ENCODE measurements at places on chromosomes 11 and 22.

- ATAC-seq = peak; percentile 4
Measured at GRCh38 chr11:66337103-66337899, 1.1 kb upstream of the RIN1 start.

- ATAC-seq = no peak
Measured at GRCh38 chr22:28907311-28908008, 24.1 kb downstream of the ZNRF3 start.

GRCh38 chr11:45684440-45684839 lies 19.0 kb upstream of the CHST1 start:
- no peak for ATAC-seq

DNA sequence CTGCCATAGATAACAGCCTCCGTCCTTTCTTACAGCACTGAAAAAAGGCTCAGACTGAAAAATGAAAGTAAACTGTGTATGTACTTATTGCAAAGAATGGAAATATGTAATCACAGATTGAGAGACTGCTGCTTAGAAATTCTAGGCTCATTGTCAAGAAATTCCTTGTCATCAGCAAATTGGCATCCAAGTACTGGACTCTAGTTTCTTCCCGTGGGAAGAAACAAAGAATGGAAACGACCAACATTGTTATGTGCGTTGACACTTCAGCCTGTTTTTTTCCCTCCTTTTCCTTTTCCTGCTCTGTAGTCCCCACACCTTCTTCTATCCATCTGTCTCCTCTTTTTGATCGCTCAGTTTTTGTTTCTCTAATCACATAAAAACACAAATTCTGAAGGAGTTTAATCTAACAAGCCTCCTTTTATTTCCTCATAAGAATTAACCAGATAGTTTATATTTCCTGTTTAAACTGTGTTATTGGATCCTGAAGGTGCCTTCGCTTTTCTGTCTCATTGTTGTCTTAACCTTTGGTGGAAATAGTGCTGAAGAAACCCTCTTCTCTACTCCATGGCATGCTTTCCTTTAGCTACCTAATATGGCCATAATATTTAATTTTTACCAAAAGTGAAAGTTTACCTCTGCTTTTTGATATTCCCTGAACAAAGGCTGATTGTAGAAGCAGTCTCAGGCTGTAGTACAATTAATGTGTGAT lies 20.0 kb upstream of the CASP12 start:
- ATAC-seq = peak; percentile 63

DNA sequence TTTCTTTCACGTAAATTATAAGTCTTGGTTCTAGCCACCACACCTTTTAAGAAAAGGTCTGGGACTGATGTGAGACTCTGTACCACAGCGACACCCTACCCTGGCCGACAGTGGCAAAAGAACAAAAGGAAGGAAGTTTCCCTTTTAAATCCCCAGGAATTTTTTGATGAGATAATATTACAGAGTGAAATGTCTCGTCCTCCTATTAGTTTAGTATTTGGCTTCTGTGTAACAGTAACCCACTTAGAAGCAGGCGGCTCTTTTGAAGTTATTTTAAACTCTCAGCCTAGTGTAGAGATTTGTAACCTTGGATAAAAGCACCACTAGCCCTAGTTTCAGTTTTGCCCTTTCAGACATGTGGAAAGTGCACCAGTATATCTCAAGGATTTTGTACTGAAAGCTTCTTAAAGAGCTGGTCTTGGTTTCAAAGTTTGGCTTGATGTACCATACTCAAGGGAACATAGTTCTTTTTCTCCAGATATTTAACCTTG lies 84.1 kb downstream of the C22orf31 start:
- ATAC-seq = peak; percentile 31

DNA sequence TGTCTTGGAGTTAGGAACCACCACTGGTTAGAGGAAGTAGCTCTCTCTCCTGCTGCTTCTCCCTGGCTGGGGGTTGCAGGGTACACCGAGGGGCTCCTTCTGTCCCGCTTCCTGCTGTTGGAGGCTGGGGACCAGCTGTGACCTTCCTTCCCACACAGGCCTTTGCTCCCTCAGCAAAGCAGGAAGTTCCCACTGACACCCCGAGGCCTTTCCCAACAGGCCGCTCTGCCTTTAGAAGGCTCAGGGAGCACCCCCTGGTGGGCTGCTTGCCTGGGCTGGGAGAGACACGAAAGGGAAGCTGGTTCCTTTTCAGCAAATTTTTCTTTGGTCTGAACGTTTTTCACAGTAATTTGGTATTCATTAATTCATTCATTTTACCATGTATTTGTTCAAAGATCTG lies 527.9 kb upstream of the B3GAT1 start:
- ATAC-seq = no peak

DNA sequence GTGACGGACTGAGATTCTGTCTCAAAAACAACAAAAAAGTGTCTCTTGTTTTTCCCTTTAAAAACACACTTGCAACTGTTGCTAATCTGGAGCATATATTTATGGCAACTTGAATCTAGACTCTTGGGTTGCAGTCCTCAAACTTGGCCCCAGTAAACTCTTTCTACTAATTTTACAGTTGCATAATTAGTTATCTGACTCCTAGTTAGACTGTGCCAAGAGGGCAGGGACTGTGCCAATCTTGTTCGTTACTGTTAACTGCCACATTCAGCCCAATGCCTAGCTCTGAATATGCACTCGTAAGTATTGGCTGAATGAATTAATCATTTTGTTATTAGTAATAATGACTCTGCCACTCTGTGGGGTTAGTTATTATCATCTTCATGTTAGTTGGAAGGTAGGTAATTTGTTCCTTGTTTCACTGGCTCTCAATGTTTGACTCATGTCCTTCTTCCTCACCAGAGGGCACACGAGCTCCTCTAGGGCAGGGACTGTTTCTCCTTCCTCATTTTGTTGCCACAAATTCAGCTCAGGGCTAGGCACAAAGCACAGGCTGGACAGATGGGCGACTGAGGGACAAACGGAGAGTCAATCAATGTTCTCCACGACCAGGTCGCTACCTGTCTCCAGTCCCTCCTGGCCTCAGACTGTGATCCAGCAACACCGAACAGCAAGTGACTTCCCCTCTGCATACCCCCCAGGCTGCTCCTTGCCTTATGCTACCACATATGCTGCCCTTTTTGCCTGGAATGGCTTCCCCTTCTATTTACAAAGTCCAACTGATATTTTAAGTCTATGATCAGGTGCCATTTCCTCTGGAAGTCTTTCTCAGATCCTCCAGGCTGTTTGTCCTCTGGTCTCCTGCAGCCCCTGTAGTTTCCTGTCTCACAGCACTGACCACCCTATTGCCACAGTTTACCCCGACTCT lies 9.0 kb downstream of the CLPB start:
- ATAC-seq = no peak

DNA sequence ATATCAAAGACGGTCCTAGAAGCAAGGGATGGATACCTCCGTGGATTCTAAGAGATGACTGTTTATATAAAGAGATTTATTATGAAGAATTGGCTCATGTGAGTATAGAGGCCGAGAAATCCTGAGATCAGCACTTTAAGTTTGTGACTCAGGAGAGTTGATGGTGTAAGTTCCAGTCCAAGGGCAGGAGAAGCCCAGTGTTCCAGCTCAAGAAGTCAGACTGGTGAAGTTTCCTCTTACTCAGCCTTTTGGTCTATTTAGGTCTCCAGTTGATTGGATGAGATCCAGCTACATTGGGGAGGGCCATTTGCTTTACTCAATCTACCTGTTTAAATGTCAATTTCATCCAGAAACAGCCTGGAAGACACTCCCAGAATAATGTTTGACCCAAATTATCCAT lies 45.1 kb downstream of the TSPAN18 start:
- no peak for ATAC-seq

GRCh38 chr11:34027516-34028408 lies 23.8 kb upstream of the CAPRIN1 start:
- no peak for ATAC-seq

- no peak for ATAC-seq
Measured at GRCh38 chr11:101428918-101429317, 154.9 kb downstream of the TRPC6 start.

DNA sequence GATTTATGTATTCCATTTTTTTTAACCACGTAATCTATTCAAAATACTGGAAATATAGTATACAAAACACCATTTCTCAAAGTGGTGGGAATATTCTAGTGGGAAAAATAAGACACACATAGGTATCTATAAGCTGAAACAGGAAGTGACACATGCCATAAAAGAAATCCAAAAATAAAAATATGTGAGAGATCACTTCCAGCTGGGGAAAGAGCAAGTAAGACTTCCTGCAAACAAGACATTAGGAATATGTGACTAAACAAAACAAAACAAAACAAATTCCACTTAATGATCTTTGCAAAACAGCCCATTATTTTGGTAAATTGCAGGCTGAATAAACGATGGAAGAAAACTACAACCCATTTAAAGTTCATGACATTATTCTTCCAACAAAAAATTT lies 107.3 kb upstream of the CEP126 start:
- ATAC-seq = no peak

DNA sequence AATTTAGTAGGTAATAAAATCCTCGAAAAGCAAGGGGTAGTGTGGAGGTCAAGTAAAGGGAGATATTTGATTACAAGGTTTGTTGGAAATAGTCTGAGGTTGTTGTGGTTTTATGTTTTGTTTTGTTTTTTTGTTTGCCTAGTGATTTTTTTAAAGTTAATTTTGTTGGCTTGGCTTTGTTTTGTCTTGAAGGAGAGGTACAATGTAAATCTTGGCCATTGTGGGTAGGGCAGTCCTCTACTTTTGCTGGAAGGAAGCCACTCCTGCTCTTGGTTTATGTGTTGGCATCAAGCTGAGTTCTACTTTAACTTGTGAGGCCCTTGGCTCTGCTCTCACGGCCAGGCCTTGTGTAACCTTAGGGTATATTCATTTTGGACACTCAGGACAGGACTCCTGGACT lies 3.2 kb downstream of the AMOTL1 start:
- no peak for ATAC-seq

Measured in gastroesophageal sphincter (tissue), 4 donors.